ENCODE measurements at places on chromosomes 12 and 14. TPM values are rescaled to one million over a fixed set of nuclear protein-coding genes. Genes with fewer than 3 reads are reported as not detected.

Gene MTRFR
- 52.0 TPM for total RNA-seq

Gene ITGB7
- 410 TPM for total RNA-seq

Gene MYF6
- not detected for total RNA-seq

Gene SELPLG
- total RNA-seq = 161 TPM

Gene DDN
- 0.71 TPM for total RNA-seq

Measured in naive thymus-derived CD4-positive, alpha-beta T cell (primary cell).